ENCODE measurements at places on chromosomes 12 and 14.
A peak's percentile ranks its signal among the peaks of the same experiment; 100 is the strongest.

DNA sequence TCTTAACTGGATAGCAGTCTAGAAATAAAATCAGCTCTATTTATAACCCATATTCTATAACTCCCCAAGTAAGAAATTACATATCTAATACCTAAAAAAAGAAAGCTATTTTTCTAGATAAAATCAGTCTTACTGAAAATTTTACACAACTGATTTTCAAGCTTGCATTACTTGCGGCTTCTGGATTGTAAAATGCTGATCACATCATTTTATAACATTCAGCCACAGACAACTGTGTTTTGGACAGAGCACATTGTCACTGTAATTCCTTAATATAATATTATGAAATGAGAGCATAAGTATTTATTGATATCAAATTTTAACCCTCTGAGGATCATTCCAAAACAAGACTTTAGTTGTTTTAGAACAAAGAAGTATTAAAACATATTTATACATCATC, 78.5 kb upstream of the ARID2 start:
- DNase-seq: no peak

GRCh38 chr12:28611449-28611848, 421.2 kb downstream of the CCDC91 start:
- no peak for DNase-seq

- DNase-seq: no peak
These were observed 72.9 kb upstream of the DDX11 start for GRCh38 chr12:31000751-31001150.

- no peak for DNase-seq
These were observed 828 bp downstream of the MMAB start for GRCh38 chr12:109572506-109572845.

DNA sequence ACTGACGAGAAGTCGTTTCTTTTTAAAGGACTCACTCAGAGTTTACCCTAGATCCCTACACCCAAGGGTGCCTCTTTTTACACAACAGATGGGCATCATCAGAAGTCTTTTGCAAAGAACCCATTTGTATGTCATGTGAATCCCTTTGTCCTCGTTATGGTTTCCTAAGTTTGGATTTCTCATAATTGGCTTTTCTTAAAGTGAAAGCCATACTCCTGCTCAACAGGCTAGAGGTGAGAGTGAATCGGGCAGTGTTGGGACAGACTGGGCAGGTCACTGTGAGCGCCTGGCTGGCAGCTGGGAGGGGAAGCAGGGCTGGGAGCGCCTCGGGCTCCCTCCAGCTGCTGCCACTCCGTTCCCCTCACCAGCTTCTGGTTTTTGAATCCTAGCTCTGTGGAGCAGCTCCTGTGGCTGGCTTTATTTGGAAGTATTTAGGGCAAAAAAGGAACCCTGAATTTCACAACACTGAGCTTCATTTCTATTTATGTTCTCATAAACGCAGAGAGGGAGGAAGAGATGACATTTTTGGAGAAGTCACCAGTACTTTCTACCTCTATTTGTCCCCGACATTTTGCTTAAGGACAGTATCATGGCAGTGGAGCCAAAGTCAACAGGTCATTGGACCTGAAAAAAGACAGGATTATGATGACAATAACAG, 63.8 kb upstream of the ACTN1 start:
- DNase-seq: no peak

DNA sequence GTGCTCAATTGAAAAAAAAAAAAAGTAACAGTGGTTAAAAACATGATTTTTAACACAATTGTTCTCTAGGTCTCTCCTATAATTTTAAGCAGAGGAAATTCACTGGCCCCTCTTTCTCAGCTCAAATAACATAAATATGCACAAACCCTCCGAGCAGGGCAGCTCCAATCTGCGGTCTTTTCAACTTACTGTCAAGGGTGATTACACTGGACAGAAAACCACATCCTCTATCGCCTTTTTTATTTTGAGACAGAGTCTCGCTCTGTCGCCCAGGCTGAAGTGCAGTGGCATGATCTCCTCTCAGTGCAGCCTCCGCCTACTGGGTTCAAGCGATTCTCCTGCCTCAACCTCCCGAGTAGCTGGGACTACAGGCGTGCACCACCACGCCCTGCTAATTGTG, 16.5 kb upstream of the GABARAPL1 start:
- DNase-seq: no peak

- DNase-seq: no peak
These were observed 338.8 kb upstream of the DDHD1 start for GRCh38 chr14:53491884-53492277.

DNA sequence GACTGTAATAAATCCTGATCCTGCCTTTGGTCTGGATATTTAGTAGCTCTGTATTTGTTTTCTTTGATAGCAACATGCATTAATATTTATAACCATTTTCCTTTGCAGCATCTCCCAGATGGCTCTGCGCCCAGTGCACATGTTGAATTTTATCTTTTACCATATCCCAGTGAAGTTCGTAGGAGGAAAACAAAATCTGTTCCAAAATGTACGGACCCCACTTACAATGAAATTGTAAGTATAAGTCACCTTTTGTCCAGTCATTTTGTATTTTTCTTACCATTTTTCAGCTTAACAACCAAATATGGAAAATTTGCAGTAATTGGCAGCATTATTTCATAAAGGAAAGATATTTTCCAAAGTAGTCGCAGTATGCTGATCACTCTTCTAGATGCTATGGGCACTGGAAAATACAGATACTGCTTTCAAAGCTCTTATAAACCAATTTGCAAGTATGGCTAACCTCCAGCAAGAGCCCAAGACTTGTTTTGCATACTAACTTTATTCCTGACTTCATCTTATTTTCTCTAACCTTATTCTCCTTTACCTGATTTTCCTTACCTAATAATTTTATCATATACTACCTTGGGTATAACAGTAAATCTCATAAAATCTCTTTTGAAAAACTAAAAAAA, 97.4 kb downstream of the PLCZ1 start:
- DNase-seq: no peak

DNA sequence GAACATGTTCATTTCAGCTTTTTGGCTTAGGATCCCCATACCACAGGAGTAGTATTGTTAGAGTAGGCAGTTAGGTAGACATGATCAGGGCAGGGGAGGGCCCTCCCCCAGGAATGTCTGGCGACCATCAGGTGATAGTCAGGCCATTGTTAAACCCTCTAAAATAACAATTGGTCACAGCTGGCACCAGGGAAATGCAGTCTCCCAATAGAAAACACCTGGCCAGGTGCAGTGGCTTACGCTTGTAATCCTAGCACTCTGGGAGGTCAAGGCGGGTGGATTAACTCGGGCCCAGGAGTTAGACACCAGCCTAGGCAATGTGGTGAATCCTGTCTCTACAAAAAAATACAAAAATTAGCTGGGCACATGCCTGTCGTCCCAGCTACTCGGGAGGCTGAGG, 187.1 kb downstream of the MON2 start:
- DNase-seq: no peak

DNA sequence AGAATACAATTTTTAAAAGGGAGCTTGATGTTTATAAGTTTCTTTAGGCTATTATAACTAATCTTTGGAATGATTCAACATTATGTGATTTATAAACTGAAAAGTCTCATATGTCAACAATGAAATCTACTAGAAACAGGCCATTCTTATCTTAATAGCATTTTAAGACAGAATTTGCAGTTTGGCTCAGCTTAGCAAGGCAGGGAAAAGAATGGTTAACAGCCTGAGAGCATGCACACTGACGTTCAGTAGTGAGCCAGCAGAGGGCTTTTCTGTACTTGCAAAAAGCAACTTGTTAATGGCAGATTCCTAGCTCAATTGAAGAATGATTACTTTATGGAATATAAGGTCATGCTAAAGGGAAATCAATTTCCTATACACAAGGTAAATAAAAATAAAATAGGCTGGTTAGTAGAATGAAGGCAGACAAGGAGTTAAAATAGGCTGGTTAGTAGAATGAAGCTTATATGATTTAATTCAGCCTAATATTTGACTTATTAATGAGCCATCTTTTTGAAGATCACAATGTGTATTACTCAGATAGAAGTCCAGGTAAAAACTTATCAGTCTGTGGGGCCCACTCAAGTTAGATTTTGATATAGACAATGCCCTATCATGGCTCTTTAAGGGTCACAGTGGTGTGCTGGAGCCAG, 95.9 kb downstream of the OTOGL start:
- peak; percentile 77 for DNase-seq

GRCh38 chr12:8033153-8034044, 883 bp downstream of the FOXJ2 start:
- peak; percentile 37 for DNase-seq

- DNase-seq: no peak
These were observed 83.9 kb downstream of the ZFP36L1 start for GRCh38 chr14:68709007-68709406.

DNA sequence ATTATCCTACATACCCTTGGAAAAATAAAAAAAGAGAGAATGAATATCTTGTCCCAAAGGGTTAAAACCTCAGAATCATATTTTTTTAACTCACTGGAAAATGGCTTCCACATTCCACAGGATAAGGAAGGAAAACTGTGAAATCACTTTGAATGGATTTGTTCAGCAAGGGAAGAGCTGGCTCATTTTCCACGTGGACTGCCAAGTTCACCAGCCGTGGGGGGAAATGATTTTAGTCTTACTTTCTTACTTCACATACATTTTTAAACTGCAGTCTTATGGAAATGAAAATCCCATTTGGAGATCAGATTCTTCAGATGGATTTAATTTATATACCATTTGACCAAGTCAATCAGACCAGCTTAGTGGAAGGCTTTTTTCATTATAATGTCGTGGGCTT, 29.9 kb upstream of the AEBP2 start:
- no peak for DNase-seq

DNA sequence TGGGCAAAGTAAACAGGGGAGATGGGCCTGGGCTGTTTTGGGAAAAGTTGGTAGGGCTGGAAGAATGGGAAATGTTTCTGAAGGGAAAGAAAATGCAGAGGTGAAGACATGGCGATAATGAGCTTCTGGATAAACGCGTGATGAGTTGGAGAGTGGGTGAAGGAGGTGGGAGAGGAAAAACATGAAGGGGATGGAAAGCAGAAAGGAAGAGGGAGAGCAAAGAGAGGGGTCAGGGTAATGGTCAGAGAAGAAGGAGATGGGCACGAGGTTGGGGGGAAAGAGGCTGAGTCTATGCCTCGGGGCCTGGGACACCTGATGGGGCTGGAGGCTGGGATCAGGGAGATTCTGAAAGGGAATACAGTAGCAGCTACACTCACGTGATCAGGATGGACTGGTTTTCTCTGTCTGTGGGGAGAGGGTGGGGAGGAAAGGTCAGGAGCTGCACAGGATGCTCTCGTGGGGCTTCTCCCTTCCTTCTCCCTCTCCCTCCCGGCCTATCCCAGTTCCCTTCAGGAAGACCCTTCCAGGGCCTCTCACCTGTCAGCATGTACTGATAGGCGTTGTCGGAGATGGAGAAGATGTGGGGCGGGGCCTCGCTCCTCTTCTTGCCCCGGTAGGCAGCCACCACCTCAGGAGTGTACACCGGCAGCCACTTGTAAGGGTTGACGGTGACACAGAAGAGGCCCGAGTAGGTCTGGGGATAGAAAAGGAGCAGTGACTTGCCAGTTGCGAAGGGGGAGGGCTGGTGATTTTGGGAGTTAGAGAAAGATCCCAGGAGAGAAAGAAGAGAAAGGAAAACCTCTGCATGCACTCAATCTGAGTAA, 3.1 kb downstream of the MYH7 start:
- no peak for DNase-seq

- DNase-seq: no peak
These were observed 90.8 kb downstream of the SLC38A1 start for GRCh38 chr12:46177837-46178608.

DNA sequence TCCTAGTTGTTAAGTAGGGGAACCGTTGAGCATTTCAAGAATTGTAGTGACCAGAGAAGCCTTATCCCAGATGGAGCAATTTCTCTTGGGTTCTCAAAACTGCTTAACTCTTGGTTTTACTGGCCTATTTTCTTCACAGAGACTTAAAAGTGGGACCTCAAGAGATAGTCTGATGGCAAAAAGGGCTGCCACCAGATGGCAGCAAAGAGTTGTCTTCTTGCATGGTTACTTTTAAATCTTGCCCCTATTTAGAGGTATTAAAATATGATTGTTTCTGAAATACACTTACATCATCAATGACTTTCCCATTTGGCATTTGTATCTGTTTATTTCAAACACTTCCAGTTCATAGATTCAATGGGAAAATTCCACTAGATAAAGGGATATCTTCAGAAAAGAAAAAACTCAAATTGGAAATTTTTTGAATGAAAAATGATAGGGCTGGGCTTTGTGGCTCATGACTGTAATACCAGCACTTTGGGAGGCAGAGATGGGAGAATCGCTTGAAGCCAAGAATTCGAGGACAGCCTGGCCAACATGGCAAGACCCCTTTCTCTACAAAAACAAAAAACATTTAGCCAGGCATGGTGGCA, 69.9 kb upstream of the CNTN1 start:
- no peak for DNase-seq

GRCh38 chr14:94079891-94080620, 946 bp downstream of the DDX24 start:
- no peak for DNase-seq

DNA sequence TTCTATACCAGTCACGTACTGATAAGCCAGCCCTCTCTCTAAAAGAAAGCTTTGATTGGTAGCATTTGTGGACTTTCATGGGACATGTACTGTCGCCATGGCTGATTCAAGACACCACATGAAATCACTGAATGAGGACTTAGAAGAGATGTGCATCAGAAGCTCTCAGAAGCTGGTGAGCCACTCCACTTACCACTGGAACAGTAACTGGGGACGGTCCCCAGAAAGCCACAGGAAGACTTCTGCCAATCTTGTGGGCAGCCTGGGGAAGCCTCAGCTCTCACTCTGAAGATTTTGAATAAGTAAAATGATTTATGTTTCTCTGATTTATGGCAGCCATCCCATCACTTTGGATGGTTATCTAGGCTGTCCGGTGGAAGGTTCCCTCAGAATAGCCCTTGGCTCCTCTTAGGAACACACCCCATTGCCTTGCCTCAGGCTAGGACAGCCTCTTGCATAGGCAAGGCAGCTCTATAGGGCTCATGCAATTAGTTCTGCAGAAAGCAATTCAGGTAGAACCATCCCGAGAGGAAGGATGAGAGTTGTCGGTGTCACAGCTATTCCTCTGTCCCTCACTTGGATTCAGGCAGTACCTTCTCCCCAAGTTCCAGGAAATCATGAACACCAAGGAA, 9.8 kb downstream of the DHRS1 start:
- DNase-seq: no peak

- DNase-seq: no peak
These were observed 215.2 kb downstream of the ERC1 start for GRCh38 chr12:1206118-1206734.

DNA sequence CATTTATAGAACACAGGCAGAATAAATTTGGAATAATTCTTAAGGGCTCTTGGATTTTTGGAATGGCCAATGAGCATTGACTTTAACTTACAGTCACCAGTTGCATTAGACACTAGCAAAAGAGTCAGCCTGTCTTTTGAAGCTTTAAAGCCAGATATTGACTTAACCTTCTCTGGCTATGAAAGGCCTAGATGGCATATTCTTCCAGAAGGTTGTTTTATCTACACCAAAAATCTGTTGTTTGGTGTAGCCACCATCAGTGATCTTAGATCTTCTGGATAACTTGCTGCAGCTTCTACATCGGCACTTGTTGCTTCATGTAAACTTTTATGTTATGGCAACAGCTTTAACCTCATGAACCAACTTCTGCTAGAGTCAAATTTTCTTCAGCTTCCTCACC, 10.4 kb downstream of the PCNX1 start:
- no peak for DNase-seq
